SHP77 (cell line): ENCODE measurements at places on chromosomes 13 and 19.

DNA sequence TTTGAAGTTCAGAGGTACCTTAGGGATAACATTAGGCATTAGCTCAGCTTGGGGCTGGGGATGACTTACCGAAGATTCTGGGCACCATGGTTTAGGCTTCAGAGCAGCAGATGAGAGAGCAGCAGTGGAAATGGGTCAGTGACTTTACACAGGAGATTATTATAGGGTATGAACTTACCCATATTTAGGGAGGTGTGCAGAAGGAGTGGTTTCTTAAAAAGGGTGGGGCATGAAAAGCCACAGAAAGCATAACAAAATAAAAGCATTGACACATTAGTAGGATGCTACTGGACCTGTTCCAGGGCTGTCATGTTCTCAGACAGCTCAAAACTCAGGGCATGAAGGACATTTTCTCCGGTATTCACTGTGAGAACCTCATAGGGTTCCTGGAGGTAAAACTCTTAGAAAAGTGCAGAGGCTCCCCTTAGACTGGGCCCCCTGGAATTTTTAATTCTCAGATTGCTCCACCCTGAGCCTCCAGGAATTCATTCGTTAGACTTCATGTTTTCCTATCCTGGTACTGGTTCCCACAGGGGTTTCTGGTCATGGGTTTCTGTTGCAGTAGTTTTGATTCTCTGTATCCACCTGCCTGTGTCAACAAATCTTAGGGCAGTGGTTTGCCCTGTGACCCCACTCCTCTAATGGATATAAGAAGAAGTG, 20.7 kb downstream of the IGFL1 start:
- no peak for DNase-seq

GRCh38 chr19:19120308-19121231, 17.7 kb downstream of the TMEM161A start:
- DNase-seq, result no peak

DNA sequence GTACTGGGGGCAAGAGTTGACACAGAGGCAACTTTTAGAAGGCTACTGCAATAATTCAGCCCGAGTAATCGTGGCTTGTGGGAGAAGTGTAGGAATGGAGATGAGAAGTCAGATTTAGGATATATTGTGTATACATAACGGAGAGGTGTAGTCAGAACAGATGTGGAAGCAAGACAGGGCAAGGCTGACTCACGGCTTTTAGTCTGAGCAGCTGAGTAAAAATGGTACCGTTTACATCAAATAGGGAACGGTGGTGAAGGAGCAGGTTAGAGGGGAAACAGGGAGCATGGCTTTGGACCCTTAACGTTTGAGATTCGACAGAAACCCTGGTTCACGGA, 796 bp upstream of the LSM14A start:
- DNase-seq, result no peak

DNA sequence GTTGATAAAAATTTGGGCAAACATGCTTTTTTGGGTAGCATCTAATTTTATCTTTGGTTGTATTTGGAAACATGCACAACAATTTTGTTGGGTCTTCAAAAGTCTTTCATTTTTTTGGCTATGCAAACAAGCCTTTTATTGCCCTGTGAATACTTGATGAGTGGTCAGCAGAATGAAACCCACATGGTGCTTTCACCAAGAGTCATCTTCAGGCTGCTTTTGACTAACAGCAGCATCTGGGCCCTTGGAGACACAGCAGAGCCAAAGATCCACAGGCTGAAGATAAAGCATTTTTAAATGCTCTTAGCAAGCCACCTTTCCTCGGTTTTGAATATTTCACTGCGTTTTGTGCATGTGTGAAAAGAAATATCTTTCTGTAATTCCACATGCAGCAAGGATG, 154.9 kb downstream of the FGF9 start:
- DNase-seq, result no peak

DNA sequence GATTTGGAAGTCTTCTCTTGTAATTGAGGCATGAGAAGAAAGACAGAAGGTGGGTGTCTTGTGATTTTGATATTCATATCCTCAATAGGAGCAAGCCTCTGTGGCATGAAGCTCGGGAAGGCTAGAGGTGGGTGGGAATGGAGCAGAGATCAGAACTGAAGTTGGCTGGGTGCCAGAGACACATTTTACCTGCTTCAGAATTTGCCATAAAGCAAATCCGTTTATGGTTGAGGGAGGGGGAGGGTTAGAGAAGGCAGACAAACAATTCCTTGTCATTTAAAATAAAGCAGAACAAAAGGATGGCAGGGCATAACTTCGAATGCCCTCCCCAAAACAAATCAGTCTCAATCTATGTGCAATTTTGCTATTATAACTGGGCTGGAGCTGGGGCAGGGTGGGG, 305.9 kb downstream of the KLF5 start:
- no peak for DNase-seq

GRCh38 chr13:43370842-43371241, 347.5 kb downstream of the DNAJC15 start:
- no peak for DNase-seq

DNA sequence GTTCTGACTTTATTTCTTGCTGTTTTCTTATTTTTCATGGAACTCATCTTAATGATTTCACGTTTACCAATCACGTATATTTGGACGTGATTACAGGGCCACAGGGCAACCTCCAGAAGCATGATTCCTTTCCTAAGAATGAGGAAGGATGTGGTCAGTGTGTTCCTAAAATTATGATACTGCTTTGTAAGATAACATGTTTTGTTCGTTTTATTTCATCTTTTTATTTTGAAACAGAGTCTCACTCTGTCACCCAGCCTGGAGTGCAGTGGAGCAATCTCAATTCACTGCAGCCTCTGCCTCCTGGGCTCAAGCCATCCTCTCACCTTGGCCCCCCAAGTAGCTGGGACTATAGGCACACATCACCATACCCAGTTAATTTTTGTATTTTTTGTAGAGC, 24.8 kb upstream of the LAIR1 start:
- no peak for DNase-seq

GRCh38 chr13:106284358-106284757, 251.1 kb downstream of the EFNB2 start:
- DNase-seq, result no peak

DNA sequence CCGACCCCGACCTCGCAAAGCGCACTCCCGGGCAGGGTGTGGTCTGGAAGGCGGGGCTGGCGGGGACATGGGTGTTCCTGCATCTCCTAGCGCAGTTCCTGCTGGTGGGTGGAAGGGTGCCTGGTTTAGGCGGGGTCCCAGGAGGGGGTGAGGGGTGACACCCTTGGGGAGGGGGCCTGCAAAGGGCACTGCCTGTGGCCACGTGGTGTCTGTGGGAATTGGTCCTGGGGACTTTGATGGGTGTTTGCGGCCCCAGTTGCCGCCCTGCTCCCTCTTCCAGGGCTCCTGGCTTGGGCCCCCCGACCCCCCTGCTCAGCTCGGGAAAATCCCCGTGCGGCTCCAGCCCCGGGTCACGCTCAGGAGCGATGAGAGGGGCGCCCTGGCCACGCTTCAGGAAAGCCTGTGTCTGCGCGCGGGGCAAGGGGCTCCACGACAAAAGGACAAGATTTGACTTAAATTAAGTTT, 19.1 kb downstream of the WTIP start:
- no peak for DNase-seq

- no peak for DNase-seq
Measured at GRCh38 chr13:78105656-78106055, 187.0 kb upstream of the EDNRB start.

- no peak for DNase-seq
Measured at GRCh38 chr19:34675919-34676318, 1.0 kb downstream of the SCGB2B2 start.

GRCh38 chr13:105774739-105775460, 760.6 kb downstream of the EFNB2 start:
- DNase-seq, result no peak
